CD4-positive, alpha-beta T cell (primary cell): ENCODE measurements at places on chromosomes 13 and 19.

DNA sequence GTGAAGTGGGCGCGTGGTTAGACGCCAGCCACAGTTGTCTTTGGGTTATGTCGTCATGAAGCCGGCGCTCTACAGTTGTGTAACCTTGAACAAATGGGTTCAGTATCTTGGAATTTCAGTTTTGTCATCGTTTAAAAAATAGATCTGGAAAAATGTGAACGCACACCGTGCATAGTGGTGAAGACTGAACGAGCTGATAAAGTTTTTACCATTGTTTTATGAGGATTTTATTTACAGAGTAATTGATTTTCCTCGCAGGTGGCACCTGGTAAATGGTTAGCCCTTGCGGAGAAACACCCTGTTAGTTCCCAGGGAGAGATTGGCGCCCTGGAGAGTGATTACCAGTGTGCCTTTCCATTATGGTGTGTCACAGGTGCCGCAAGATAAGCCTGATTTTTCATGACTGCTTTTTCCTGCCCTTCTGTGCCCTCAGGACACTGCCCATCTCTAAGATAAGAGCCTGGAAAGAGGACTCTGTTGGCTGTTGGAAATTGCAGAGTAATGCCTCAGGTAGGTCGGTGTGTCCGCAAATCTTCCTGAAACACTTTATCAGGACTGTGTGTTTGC, 577 bp downstream of the ZNF181 start:
- DNase-seq, result peak; percentile 50

DNA sequence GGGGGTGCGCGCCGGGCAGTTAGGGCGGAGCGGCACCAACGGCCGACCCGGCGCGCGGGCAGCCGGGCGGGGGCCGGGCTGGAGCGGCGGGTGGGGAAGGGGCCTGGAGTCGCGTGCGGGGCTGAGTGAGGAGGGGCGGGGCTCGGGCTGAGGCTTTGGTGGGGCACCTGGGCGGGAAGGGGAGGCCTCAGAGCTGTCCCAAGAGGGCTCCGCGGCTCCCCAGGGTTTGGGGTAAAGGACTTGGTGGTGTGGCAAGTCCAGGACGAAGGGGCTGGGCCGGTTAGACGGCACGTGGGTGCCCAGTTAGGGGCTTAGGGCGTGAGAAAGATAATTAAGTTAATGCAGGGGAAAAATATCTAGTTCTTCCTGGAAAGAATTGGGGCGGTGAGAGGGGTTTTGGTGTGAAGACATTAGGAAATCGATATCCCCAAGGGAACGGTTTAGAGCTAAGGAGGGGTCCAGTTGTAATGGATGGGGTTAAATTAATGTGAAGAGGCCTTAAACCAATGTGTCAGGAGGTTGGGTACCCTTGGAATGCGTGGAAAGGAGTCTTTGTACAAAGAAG, 496 bp downstream of the ZNF574 start:
- DNase-seq, result no peak

DNA sequence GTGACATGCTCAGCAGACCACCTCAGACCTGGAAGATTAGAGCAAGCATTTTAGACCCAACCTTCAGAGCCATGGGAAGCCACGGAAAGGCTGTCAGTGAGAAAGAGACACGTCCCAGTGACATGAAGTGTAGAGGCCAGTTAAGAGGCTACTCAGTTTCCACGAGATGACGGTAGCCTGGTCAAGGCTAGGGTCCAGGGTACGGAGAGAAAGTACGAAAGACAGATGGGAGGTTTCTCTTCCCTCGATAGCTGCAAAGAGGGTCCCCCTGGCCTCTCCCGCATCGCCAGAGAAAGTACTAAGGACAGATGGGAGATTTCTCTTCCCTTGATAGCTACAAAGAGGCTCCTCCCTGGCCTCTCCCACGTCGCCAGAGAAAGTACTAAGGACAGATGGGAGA, 8.6 kb downstream of the ZSCAN5A start:
- DNase-seq, result no peak

DNA sequence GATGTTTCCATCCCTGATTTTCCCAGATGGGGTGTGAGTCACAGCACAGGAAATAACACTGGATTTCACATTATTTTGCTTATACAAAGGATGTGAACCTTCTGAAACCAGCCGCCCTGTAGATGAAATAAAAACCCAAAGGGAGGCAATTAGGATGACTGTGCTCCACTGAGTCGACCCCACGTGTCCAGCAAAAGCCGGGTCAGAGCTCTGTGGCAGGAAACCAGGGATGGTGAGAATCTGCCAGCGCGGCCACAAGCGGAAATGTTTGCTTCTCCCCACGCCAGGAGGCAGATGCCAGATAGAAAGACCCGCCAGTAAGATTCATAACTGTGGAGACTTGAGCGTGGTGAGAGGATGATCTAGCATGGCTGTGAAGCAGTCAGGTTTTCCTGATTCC, 764.4 kb downstream of the LIG4 start:
- DNase-seq, result no peak

DNA sequence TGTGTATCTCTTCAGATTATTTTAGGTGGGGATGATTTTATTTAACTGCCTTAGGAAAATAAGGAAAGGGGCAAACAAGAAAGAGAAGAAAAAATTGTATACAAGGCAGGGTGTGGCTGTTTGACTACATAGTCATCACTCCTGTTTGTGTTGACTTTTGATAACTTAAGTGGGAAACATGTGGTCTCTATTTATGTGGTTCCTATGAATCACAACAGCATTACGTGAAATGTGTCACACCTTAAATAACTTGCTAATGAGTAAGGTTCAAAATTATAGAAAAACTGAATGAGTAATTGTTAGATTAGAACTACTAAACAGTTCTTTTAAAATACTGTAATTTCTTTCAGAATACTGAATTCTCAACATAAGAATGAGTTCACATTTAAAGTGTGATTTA, 69.3 kb downstream of the LMO7 start:
- DNase-seq, result no peak

GRCh38 chr13:51243832-51244231, 21.6 kb downstream of the FAM124A start:
- DNase-seq, result no peak

GRCh38 chr13:27088619-27089018, 83.0 kb downstream of the USP12 start:
- no peak for DNase-seq

DNA sequence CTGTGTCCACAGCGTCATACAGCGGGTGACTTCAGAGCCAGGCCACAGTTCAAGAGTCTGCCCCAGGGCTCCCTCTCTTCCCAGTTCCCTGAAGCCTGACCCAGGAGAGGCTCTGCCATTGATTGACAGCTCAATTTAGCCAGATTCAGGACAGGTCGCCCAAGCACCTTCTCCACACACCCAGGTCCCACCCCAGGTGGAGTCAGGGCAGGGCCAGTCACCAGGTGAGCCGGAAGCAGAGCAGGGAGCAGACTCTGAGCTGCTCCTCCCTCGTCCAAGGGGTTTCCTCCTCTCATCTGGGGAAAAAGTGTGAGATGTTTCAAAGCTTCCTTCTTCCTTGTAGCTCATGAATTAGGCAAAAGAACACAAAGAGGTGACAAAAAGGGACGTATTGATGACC, 5.6 kb downstream of the CEACAM7 start:
- no peak for DNase-seq

GRCh38 chr19:15831626-15832025, 16.2 kb upstream of the OR10H1 start:
- no peak for DNase-seq

- no peak for DNase-seq
These were observed at the start of gene ARHGAP35 for GRCh38 chr19:46860846-46861690. TSS of gene ARHGAP35 (plus strand) at chr19:46860997. CDS start at chr19:46918676, 57,679 bp downstream.

DNA sequence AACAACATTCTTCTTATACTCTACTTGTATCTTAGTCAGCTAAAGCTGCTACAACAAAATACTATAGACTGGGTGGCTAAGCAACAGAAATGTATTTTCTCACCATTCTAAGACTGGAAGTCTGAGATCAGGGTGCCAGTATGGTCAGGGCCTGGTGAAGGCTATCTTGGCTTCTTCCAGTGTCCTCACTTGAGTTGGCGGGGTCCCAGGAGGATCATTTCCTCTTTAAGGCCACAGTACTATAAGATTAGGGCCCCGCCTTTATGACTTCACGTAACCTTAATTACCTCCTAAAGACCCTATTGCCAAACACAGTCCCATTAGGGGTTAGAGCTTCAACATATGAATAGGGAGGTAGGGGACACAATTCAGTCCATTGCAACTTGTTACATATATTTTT, 30.7 kb upstream of the DOCK9 start:
- no peak for DNase-seq

DNA sequence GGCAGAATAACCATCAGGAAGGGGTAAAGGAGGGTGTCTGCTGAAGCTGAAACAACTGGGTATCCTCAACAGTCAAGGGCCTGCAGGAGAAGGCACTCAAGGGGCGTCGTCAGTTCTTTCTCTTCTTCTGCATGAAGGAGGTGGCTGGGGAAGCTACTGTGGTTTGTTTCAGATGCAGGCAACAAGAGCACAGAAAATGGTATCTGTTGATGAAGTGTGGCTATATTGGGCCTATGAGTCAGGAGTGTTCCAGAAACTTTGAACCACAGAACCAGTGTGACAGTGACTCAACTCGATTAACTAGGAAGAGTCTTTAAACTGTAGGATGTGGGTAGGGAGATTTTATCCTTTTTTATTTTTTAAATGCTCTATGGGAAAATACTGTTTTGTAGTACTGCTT, 686.3 kb downstream of the FGF9 start:
- no peak for DNase-seq

GRCh38 chr13:33520468-33520839, 234.9 kb upstream of the STARD13 start:
- DNase-seq, result no peak

DNA sequence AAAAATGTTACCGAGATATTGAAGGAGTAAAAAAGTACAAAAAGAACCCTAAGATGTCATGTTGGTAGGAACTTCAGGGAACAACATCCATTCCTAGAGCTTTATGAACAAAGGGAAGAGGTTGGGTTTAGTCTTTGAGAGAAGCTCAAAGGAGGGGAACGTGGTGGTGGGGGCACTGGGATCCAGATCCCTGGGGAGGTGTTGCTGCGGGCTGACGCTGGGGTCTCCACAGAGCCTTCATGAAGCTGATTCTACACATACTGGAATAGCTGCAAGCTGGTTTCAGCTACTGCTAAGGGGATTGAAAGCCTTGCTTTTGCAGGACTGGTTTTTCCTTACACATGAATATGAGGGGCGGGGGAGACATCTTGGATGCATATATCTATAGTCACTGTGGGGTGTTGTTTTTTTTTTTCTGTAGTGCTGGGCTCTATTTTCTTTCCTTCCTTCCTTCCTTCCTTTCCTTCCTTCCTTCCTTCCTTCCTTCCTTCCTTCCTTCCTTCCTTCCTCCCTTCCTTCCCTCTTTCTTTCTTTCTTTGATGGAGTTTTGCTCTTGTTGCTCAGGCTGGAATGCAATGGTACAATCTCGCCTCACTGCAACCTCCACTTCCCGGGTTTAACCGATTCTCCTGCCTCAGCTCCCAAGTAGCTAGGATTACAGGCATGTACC, 6.5 kb upstream of the MZF1 start:
- DNase-seq, result no peak

DNA sequence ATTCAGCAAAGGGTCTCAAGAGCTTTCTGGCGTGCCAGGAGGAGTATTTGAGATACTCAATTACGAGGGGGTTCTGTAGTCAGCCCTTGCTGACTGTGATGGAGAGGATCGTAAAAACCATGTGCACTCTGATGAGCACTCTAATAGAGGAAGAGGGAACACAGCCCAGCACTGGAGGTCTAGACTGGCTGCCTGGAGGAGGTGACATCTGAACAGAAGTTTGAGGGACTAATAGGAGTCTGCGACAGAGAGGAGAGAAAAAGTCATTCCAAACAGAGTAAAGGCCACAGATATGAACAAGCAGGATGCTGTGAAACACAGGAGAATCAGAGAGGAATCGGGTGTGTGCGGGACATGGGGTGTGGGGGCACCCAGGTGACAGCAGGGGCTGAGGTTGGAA, 79.4 kb downstream of the DPF1 start:
- DNase-seq, result no peak

GRCh38 chr13:60210510-60211330, 47.0 kb upstream of the DIAPH3 start:
- no peak for DNase-seq

DNA sequence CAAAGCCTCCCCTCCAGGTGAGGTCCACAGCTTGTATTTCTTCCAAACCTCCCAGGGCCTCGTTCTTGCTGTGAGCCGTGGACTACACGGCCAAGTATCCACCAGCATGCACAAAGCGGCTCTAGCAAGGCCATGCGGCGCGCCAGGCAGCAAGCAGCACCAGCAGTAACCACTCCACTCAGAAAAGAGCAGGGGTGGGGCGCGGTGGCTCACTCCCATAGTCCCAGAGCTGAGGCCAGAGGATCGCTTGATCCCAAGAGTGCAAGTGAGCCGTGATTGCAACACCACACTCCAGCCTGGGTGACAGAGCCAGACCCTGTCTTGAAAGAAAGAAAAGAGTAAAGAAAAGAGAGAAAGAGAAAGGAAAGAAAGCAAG, 4.7 kb downstream of the CCDC8 start:
- DNase-seq, result no peak

- DNase-seq, result no peak
These were observed 19.8 kb downstream of the UGGT2 start for GRCh38 chr13:96033220-96034015.

- DNase-seq, result no peak
These were observed 943.0 kb upstream of the PCDH9 start for GRCh38 chr13:68173111-68173510.

GRCh38 chr13:112124141-112124540, 57.2 kb downstream of the SOX1 start:
- no peak for DNase-seq

- DNase-seq, result no peak
These were observed 2.6 kb downstream of the UBXN6 start for GRCh38 chr19:4454747-4455718.

DNA sequence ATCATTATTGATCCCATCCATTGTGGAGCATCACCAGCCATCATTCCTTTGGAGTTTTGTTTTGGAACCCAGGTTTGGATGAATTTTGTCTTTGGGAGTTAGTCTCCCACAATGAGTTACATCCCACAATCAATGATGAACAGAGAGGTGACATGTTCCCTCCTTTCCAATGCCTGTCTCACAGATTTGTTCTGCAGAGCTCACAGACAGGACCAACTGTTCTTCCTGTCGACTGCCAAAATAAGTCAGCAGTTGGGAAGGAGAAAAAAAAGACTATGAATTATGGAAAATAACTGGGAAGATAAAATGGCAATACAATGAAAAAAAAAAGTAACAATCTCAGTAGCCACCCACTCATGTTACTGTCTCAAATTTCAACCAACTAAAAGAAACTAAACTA, 489.1 kb downstream of the MYO16 start:
- no peak for DNase-seq

GRCh38 chr13:43054803-43055802, 31.7 kb downstream of the DNAJC15 start:
- peak; percentile 47 for DNase-seq

- DNase-seq, result no peak
These were observed 210.9 kb upstream of the SPRY2 start for GRCh38 chr13:80551650-80552497.

GRCh38 chr19:28598861-28599260, 614.1 kb downstream of the UQCRFS1 start:
- no peak for DNase-seq

GRCh38 chr19:46605356-46605821, 4.3 kb downstream of the CALM3 start:
- DNase-seq, result no peak

GRCh38 chr13:23074075-23074828, 106.5 kb upstream of the SGCG start:
- no peak for DNase-seq
